SK-MEL-5 (cell line): ENCODE measurements at places on chromosomes 12 and 14. TPM values are rescaled to one million over a fixed set of nuclear protein-coding genes. Genes with fewer than 3 reads are reported as not detected.

DNA sequence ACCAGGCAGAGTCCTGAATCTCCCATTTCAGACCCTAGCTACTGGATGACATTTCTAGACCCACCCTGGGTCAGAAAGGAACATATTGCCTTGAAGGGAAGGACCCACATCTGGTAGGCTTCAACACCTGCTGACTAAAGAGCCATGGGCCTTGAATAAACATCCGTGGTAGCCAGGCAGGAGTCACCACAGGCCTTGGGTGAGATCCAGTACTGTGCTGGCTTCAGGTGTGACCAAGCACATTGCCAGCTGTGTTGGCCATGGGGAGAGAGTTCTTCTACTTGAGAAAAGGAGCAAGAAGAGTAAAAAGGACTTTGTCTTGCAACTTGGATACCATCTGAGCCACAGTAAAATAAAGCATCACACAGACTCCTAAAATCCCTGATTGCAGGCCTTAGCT lies 332.6 kb downstream of the SLC16A7 start:
- no peak for DNase-seq

The ACTR10 gene
- 72.9 and 79.4 TPM in 2 replicates for total RNA-seq

DNA sequence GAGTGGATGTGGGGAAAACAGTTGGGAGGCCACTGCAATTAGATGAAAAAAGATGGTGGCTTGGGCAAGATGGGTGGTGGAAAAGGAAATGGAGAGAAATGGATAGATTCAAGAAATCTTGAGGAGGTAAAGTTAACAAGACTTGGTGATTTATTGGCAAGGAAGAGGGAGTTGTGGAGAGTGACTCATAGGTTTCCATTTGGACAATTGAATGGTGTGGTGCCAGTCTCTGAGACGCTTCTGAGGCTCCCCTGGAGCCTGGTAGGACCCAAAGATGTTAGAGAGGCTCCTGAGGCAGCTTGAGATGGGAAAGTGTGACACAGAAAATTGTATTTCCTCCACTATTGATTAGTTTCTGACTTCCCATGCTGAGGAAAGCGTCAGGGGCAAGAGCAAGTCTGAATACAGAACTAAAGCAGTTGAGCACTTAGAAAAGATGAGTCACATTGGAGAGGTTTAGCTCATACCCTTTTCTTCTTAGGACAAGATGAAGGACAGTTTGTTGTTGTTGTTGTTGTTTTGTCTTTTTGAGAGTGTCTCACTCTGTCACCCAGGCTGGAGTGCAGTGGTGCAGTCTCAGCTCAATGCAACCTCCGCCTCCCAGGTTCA lies 4.5 kb downstream of the PRPF40B start:
- no peak for DNase-seq

DNA sequence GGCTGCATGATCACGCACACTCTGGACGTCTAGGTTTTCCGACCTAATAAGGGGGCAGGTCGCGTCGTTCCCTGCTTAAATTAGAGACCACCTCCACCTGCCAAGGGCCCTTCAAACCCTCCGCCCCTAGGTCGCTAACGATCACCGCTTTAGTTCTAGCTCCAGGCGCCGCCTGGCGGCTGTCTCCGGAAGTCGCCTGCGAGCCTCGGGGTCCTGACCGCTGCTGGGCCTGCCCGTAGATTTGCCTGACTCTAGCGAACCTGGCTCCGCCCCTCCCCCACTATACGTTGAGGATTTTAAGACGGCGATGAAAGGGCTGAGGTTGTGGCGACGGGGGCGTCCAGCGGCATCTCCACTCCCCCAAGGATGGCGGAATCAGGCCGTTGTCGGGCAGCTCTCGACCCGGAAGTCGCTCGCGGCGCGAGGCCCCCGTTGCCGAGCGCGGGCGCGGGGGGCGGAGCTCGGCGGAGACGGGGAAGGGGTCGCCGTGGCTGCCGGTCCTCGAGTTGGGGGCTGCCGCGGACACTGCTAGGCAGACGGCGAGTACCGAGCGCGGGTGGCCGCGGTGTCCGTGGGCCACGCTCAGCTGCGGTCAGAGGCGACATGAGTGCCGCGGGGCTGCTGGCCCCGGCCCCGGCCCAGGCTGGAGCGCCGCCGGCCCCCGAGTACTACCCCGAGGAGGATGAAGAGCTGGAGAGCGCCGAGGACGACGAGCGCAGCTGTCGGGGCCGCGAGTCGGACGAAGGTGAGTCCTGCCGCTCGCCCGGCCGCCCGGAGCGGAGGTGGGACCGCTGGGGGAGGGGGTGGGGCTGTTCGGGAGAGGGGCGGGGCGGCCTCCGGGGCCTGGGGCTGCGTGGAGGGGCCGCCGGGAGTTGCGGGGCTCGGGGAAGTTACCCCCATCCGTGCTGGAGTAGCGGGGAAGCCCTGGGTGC lies at the start of gene SUDS3:
Gene SUDS3 (plus strand): TSS at position 467 of the 932 bp plus-strand sequence. CDS start 137 bp downstream, at position 604.
- DNase-seq: peak; percentile 83
